ENCODE measurements at places on chromosomes 16 and 17. TPM values are rescaled to one million over a fixed set of nuclear protein-coding genes. Genes with fewer than 3 reads are reported as not detected.

GRCh38 chr17:41724476-41725050, 9.9 kb downstream of the HAP1 start:
- DNase-seq, result no peak

- DNase-seq, result no peak
These were observed 78.0 kb downstream of the GNAO1 start for GRCh38 chr16:56269281-56269680.

DNA sequence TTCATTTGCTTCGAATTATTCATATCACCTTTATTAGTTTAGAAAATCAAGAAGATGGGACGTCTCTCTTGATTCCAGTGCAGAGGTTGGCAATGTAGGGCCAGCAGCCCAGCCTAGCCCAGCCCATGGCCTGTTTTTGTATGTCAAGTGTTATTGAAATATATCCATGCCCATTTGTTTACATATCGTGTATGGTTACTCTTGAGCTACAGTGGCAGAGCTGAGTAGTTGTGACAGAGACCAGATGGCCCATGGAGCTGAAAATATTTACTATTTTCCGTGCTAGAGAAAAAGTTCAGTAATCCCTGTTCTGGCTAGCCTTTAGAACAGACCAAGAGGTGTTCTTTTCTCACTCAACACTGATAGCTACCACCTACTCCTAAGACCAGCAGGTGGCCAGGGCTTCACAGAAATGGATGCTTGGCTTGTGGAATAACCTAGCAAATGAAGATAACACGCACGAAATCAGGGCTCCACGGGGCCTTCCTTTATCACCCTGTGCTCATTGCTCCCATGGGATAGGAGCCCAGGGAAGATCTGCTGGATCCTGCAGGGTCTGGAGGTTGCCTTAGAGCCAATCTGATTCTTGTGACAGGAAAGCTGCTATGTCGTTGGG, 123.2 kb upstream of the ANKFN1 start:
- no peak for DNase-seq

GRCh38 chr16:27769561-27770255, 219.8 kb downstream of the KATNIP start:
- no peak for DNase-seq

DNA sequence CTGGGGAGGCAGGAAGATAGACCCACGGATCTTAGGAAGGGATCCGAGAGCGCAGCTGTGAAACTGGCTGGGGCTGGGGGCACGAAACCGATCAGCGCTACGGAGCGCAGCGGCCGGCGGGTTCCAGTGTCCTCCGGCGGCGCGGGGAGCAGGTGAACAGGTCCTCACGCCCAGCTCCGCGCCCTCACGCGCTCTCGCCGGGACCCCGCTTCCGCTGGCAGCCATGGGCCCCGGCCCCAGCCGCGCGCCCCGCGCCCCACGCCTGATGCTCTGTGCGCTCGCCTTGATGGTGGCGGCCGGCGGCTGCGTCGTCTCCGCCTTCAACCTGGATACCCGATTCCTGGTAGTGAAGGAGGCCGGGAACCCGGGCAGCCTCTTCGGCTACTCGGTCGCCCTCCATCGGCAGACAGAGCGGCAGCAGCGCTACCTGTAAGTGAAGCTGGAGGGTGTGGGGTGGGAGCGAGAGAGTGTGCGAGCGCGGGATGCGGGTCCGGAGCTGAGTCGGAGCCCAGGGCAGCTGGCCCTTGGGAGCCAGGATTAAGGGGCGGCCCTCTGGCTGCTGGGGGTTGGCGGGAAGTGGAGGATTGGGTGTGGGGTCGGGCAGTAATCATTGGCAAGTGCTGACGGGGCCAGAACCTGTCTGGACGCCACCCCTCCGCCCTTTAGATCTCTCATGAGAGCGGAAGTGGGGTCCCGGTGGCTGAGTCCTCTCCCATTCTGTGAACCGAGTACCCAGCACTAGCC, 479 bp downstream of the ITGA3 start:
- no peak for DNase-seq

- peak; percentile 57 for DNase-seq
These were observed 1.0 kb downstream of the VEZF1 start for GRCh38 chr17:57986841-57987580.

DNA sequence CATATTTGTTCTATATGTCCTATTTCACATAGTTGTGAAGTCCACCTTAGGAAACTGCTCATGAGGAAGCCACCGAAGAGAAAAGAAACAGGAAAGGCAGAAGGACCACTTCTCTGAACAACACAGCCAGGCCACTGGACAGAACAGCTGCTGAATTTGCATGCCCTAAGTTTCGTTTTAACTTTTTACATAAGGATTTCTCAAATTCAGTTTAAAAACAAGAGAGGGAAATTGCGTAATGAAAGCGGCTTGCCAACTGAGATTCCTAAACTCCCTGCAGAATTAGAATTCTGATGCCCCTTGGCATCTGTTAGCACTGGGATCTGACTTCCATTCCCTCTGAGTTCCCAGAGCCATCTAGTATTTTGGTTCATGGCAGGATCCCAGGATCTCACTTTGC, 5.0 kb upstream of the CCL8 start:
- DNase-seq, result no peak

SMIM5 gene
- total RNA-seq, result 0.13 TPM

EFCAB3 gene
- not detected for total RNA-seq

DNA sequence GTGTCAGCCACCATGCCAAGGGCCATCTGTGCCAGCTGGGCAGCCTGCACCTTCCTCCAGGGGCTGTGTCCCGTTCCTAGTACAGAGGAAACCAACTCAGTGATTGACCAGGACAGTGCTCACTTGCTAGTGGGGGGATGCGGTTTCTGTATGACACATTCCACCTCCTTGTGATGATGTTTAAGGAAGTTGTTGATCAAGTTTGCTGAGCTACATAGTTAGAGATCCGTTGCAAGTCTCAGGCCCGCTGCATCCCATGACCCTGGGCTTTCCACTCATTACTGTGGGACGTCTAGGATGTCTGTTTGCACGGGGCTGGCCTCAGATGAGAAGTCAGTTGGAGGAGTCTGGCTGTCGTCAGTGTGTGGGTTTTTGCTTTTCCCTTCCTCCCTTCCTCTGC, 33.6 kb downstream of the RNF213 start:
- DNase-seq, result no peak

- DNase-seq, result no peak
These were observed 311.4 kb downstream of the SOX9 start for GRCh38 chr17:72432143-72432621.

DNA sequence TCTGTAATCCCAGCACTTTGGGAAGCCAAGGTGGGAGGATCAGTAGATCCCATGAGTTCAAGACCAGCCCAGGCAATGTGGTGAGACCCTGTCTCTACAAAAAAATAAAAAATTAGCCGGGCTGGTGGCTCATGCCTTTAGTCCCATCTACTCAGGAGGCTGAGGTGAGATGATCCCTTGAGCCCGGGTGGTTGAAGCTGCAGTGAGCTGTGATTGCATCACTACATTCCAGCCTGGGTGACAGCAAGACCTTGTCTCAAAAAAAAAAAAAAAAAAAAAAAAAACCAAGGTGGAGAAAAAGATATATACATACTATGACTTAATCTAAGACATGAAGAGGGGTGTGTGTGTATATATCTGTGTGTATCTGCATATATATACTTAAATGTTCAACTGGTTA, 26.7 kb downstream of the BBS2 start:
- no peak for DNase-seq

- DNase-seq, result no peak
These were observed 72.8 kb upstream of the ATF7IP2 start for GRCh38 chr16:10312784-10313724.

DNA sequence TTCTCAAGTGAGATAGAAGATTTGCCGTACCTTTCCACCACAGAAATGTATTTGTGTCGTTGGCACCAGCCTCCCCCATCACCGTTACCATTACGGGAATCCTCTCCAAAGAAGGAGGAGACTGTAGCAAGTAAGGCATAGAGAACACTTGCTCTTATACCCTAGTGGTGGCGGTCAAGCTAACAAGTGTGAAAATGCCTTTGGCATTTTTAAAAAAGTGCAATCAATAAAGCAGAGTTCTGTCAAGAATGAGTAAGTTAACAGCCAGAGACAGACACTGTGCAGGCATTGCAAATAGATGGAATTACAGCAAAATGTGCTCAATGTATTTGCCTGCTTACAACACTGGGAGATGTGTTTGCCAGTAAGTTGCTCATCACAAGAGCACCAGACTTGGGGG, 7.7 kb downstream of the MSL1 start:
- no peak for DNase-seq

- DNase-seq, result no peak
These were observed 9.1 kb downstream of the CA4 start for GRCh38 chr17:60158751-60159478.
